Stimulated activated CD8-positive, alpha-beta memory T cell treated with anti-CD3 and anti-CD28 coated beads, Interleukin-4, amount 100 ng/mL, for 48 hours (primary cell): ENCODE measurements at places on chromosomes 16 and 17.

- no peak for DNase-seq
These were observed 66.1 kb upstream of the HS3ST4 start for GRCh38 chr16:25625620-25626019.

DNA sequence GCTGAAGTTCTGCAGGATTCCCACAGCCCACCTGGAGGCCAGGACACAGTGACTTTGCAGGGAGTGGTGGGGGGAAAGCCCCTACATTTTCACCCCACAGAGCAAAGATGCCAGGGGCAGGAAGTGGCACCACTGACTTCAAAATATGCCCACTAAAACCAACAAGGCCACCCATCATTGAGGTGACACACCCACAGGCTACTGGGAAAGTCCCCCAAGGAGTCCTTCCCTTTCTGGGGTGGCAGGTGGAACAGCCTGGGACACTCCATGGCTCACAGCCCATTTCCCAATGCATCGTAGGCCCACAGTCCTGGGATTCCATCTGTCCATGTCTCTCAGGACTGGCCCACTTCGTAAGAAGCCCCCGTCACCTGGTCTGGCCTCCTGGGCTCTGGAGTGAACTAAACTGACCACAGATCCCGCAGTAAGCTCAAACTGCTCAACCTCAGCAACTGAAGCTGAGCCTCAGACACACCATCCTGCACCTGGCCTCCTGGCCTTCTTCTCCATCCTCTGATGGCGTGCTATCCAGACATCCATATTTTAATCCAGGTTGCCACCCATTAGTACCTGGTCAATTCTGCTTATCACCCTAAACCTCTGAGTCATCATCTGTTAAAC lies 7.5 kb upstream of the CCL1 start:
- no peak for DNase-seq

DNA sequence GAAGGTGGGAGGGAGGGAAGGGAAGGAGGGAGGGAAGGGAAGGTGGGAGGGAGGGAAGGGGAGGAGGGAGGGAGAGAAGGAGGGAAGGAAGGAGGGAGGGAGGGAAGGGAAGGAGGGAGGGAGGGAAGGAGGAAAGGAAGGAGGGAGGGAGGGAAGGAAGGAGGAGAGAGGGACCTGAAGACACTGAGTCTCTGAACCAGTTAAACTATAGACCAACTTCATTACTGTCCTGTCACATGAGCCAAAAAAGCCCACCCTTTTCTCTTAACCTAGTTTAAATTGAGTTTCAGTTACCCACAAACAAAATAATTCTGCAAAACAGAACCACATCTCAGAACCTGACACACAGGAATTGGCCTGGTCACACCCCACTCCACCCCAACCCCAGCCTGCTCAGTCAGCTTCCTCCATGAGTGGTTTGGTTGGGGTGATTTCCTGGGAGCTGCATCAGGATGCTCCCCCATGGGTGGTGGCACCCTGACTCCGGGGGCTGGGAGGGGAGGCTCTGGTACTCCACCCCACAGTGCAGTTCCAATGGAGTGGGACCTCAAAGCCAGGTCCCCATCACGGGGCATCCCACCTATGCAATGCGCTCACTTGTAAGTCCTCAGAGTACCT lies 4.7 kb upstream of the PRR29 start:
- DNase-seq = no peak

- no peak for DNase-seq
These were observed 79.5 kb downstream of the PMP22 start for GRCh38 chr17:15185625-15185991.

DNA sequence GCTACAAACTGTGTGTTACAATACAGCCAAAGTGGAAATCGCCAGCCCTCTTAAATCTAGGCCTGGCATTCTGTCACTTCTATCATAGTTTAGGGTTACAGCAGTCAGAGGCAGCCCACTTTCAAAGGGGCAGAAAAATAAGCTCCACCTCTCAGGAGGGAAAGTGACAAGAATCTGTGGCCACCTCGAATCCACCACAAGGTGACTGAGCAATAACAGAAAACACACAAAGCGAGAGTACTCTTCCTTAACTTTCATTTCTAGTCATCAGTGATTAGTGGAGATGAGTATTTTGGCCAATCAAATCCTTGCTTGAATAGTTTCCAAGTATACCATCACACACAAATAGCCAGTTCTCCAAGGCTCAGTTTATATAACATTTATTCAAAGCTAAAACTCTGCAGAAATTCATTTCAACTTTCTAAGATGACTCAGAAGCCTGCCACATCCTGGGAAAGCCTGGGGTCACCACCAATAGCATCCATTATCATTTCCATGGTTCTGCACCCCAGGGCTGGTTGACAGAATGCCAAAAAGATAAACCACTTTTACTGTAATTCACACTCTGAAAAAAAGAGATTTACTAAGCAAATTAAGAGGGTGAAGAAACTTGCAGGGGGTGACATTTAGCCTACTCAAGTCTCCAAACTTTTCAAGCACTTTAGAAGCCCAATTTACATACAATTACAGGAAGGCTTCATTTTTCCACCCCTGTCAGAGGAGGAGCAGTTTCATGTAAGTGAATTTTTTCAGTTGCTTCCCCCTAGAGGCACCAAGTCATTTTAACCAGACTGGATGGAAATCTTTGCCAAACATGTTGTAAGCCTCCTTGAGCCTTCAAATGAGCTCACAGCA lies 66.8 kb downstream of the SALL1 start:
- no peak for DNase-seq

DNA sequence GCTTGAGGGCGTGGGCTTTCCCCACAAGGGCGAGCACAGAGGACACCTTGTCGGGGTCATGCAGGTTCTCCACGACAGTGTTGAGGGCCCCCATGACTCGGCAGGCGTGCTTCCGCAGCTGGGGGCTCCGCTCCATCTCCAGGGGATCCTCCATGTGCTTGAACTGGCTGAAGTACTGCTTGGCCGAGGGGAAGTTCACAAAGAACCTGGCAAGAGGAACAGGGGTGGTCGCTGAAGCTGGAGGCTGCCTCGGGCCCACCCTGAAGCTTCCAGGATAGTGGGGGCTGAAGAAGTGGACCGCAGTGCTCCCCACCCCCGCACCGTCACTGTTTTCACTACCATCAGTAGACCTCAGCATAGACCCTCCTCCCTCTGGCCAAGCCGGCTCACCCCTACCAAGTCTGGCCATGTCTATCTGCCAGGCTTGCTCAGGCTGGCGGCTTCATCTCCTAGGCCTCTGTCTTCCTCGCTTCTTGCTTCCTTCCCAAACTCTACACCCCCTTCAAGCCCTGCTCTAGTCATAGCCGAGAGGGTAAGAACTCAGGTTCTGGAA lies 5.9 kb downstream of the CYGB start:
- DNase-seq = no peak

- DNase-seq = no peak
These were observed 30.7 kb upstream of the FOXJ1 start for GRCh38 chr17:76171706-76172105.

DNA sequence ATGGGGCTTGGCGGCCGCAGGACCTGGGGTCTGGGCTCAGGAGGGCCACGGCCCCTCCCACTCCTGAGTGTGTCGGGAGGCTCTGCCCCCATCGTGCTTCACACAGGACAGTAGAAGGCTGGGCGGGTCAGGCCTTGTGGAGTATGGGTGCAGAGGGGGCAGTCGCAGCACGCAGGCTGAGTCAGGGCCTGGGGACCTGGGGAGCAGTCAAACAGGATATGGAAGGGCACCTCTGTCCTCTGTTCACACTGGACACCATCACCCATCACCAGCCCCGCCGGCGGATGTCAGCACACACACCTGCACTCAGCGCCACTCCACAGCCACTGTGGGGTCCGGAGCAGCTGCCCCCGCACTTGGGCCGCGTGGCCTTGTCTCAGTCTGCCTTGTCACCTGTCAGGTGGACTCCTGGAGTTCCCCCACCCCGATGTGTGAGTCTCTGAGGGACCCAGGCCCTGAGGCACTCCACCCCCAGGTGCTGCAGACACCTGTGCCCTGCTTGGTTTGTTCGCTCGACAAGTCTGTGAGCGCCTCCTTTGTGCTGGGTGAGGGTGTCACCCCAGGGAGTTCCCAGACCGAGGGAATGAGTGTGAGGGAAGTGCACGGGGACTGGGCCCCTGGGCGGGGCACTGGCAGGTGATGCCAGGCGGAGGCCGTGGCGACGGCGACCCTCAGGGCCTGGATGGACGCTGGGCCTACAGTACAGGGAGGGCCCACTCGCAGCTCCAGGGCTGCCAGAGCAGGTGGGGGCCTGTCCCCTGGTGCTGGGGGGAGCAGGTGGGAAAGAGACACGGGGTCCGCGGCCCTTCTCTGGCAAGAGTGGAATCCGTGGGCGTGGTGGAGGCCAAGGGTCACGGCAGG lies 31.7 kb downstream of the ZFPM1 start:
- no peak for DNase-seq

DNA sequence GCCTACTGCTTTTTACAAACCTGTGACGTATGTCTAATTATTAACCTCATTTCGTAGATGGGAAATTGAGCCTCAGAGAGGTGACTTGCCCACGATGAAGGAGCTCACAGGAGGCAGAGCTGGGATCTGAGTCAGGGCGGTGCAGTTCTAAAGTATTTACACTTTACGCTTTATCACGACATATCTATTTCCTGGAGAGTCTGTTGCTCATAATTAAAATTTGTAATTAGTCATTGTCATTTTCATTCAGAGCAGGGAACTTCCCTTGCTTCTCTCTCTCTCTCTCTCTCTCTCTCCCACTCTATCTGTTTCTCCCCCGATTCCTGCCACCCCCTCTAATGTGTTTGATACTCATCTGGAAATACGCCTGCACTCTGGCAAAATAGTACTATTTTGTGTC lies 5.9 kb downstream of the SLC5A11 start:
- DNase-seq = peak; percentile 52
